Stimulated activated CD4-positive, alpha-beta T cell treated with anti-CD3 and anti-CD28 coated beads, Interleukin-15, amount 100 ng/mL, for 24 hours (primary cell): ENCODE measurements at places on chromosomes 11 and 22.

DNA sequence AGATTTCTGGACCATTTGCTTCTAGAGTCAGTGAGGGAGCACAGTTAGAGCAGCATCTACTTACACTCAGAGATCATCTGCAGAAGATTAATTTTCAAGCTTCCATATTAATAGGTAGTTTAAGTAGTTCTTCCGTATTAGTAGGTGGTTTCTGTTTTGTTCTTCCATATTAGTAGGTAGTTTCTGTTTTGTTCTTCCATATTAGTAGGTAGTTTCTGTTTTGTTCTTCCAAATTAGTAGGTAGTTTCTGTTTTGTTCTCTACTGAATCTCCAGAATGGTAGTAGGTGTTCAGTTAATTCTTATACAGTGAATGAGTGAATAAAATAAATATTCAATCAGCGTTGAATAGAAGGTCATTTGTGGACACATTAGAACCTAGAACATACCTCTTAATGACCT, 175.7 kb downstream of the TMEM135 start:
- DNase-seq, result no peak

GRCh38 chr11:86487671-86488070, 113.0 kb downstream of the CCDC81 start:
- no peak for DNase-seq

DNA sequence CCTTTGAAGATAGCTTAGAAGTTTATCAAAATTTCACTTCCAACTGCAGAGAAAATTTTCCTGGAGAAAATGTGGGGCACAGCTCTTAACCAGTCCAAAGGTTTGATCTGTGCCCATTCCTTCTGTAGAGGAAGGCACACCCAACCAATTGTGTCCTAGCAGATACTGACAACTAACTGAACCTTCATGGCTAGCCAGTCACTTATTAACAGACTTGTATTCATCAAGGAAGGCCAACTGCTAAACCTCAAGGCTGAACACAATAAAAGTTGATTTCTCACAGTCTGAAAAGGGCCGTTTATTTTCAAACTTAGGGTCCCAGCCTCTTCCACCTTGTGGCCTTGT, 19.5 kb downstream of the SYT13 start:
- DNase-seq, result no peak

- no peak for DNase-seq
These were observed 46.1 kb upstream of the PRDM11 start for GRCh38 chr11:45100339-45100738.

DNA sequence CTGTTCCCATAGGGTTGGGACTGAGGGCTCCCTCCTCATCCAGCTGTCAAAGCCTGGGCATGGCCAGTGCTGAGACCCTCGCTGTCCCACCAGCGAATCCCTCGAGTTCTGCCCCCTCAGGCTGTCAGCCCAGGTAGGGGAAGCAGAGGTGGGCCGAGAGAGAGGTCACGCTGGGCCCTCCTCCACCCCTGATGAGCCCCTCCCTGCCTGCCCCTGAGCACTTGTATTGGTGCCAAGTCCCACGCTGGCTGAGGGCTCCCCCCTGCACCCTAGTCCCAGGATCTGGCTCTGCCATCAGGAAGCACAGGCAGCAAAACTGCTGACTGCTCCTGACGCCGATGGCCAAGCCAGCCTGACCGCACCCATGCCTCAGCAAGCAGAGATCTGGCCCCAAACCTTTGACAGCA, 3.3 kb downstream of the PRR33 start:
- DNase-seq, result no peak

- peak; percentile 78 for DNase-seq
These were observed 41.1 kb downstream of the UBASH3B start for GRCh38 chr11:122696662-122697061.

DNA sequence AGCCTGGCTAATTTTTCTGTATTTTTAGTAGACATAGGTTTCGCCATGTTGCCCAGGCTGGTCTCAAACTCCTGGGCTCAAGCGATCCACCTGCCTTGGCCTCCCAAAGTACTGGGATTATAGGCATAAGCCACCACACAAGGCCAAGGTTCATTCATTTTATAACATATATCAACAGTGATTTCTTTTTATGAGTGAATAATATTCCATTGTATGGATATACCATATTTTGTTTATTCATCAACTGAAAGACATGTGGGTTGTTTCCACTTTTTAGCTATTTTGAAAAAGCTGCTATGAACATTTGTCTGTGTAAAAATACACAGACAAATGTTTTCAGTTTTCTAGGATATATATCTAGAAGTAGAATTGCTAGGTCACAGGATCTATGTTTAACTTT, 116.0 kb downstream of the MRTFA start:
- no peak for DNase-seq

- no peak for DNase-seq
These were observed 16.4 kb upstream of the C11orf96 start for GRCh38 chr11:43925932-43926505.

DNA sequence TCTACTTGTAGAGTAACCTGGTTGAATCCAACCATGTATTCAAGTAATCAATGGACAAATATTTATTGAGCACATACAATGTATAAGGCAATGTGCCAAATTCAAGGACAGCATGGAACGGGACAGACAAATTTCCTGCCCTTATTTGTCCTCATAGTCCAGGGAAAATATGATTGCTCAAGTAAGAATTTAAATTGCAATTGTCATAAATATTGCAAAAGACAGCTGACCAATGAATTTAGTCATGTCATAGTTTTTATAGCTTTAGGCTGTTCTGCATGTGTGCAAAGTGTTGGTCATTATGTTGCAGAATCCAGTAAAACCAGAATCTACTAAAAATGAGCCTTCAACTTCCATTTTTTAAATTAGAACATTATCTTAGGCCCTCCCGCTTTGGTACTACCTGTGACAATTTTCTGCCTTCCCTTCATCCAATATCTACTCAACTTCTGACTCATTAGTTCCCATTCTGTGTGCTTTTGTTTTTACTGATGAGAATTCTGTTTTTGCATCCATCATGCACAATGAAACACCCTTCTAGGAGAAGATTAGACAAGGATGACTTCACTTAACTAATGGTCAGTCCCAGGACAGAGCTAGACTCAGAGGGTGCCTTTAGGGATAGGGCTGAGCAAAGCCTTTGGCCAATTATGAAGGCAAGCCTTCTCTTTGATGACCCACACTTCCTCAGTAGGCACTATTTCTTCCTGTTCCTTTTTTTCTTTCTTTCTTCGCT, 45.8 kb upstream of the FIBIN start:
- DNase-seq, result no peak
